AG20443 (cell line): ENCODE measurements at places on chromosomes 3 and 15.
A peak's percentile ranks its signal among the peaks of the same experiment; 100 is the strongest.

- DNase-seq = no peak
Measured at GRCh38 chr15:61196711-61197586, 32.2 kb downstream of the RORA start.

- DNase-seq = no peak
Measured at GRCh38 chr15:43190178-43190577, 5.0 kb downstream of the CCNDBP1 start.

GRCh38 chr3:118447339-118447738, 587.3 kb downstream of the IGSF11 start:
- no peak for DNase-seq

- no peak for DNase-seq
Measured at GRCh38 chr3:64559588-64559987, 128.2 kb downstream of the ADAMTS9 start.

DNA sequence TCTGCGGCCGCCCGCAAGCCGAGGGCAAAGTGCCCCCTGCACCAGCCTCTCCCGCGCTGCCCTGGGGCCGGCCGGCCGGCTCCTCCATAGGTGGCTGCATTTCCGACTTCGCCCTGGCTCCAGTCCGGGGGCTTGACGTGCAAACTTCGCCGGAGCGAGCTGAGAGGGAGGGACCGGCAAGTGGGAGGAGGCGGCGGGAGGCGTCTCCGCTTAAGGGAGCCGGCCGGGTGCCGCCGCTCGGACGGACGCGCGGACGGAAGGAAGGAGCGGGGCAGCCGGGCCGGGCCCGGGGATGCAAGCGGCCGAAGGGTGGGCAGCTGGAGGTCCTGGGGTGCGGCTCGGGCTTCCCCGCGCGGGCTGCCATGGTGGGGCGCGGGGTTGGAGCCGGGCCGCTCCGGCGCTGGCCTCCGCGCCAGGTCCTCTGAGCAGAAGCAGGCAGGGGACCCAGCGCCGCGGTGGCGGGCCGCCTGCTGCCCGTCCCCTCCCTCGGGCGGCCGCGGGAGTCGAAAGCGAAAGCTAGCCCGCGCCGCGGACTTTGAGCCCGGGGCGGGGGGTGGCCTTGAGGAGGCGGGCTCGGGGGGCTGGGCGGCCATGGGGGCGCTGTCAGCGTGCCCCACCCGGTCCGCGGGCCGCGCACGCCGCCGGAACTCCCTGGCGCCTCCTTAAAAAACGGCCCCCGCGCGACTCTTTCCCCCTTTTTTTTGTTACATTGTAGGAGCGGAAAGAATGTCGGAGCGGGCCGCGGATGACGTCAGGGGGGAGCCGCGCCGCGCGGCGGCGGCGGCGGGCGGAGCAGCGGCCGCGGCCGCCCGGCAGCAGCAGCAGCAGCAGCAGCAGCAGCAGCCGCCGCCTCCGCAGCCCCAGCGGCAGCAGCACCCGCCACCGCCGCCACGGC, at the start of gene SCAANT1:
TSS of gene SCAANT1 (minus strand) at position 511 of the 895 bp plus-strand sequence.
- peak; percentile 95 for DNase-seq

GRCh38 chr15:22877117-22877516, 38.7 kb downstream of the NIPA2 start:
- no peak for DNase-seq

- no peak for DNase-seq
Measured at GRCh38 chr3:9721015-9721699, 10.4 kb upstream of the BRPF1 start.

DNA sequence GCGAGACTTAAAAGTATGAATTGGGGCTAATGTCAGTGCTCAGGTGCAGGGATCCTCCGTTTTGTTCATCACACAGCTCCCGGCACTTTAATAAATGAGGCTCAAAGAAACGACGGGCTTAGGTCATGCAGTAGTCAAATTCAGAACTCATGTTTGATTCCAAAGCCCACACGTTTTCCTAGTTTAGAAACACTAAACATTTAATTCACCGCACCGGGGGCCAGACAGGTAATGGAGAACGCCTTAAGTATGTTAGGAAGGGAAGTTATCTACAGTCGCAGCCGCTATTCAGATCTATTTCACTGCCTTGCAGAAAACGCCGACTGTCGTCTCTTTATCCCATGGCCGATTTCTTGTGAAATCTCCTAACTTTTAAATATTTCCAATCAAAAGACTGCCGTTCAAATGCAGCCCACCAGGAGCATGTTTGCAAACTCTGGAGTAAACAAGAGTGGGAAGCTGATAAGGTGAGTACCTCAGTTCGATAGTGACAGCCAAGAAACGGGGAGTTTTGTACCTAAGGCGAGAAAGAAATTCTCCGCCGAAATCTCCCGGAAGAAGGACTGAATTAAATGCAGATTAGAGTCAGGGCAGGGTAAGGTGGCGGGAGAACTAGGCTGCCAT, 569 bp downstream of the HIGD2B start:
- DNase-seq = no peak

GRCh38 chr3:30156586-30157498, 449.6 kb upstream of the TGFBR2 start:
- DNase-seq = no peak

DNA sequence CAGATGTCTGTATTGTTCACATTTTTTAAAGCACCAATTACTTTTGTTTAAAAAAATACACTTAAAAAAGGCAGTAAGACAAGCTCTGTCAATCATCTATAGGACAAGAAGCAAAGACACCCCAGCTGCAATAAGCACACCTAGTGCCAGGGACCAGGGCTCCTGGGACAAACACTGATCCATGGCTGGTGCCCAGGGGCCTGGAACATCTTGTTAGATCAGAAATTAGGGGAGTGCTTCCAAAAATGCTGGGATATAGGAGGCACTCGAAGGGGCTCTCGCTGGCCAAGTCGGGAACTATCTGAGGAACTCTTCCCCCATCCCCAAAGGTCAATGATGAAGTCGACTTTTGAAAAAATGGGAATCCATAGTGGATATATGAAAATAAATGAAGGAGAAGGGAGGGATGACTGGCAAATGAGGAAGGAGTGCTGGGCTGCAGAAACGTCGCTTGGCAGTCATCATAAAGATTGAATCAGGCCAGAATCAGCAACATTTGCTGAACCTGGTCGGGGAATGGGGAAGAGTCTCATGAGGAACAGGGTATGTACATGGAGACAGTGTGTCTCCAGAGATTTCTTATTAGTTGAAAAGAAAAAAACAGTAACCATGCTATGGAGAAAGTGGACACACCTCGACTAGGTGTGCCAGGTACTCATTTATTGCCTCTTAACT, 28.5 kb downstream of the TSPAN3 start:
- no peak for DNase-seq

DNA sequence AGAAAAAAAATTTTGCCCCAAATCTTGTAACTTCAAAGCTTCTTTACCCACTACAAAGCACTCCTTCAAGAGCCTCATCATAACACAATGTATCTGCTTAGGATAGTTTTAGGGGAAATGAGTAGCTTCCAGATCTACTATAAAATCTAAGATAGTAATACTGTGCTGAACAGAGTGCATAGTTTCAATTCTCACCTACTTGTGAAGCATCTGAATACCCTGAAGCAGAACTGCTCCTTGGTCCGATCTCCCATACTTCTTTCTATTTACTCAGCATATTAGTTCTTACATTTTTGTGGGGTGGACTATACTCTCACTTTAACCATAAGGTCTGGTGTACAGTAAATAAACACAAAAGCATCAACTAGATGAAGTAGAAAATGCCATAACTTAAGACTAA, 9.6 kb downstream of the TFRC start:
- DNase-seq = no peak

GRCh38 chr3:135050536-135050935, 255.5 kb downstream of the EPHB1 start:
- DNase-seq = no peak

DNA sequence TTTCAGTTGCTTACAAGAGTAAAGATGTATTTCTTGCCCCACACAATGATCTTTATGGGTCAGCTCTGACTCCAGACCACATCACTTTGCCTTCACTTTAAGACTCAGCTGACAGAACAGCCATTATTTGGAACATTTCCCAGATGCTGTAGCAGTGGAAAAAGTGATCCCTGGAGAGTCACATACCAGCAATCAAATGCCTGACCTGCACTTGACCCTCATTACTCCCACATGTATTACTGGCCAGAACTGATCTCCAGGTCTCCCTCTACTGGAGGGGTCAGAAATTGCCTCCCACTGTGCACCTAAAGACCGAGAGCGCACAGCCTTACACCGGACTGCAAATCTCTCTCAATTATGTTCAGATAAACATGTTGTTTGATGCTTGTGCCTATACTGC, 88.6 kb upstream of the ZNF385D start:
- peak; percentile 82 for DNase-seq

- no peak for DNase-seq
Measured at GRCh38 chr15:90402767-90403166, 14.7 kb downstream of the IQGAP1 start.

DNA sequence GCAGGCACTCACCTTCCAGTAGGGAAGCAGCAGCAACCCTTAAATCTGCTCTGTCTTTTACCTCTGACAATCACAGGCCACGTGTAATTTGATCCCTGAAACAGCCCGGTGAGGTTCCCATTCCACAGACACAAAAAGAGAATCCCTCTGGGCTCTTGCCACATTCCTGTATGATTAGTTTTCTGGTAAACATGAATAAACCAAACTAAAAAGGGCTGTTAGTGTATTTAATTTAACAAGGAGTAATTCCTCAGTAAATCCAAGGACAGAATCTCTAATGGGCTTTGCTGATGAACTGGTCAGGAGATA, 186.9 kb downstream of the FAM43A start:
- no peak for DNase-seq

DNA sequence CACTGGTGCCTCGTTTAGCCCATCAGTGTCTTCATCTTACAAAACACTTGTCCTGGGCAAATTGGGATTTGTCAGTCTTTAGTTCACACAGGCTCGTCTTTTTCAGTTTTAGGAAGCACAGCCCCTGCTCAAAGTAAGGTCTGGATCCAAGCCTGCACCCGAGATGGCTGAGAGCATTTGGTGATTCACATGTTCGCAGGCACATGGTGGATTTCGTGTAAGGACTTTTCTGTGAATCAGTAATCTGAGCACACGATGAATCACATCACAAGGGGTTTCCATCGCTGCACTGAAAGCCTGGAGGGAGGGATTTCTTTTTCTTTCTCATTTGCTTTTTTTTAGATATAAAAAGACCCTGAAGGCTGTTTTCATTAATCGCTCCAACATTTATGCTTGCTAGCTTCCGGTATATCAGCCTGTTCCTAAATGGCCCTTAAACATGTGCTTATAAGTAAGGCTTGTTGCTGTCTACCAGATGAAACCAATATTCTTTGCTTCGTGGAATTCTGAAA, 435.6 kb upstream of the ATP10A start:
- no peak for DNase-seq

DNA sequence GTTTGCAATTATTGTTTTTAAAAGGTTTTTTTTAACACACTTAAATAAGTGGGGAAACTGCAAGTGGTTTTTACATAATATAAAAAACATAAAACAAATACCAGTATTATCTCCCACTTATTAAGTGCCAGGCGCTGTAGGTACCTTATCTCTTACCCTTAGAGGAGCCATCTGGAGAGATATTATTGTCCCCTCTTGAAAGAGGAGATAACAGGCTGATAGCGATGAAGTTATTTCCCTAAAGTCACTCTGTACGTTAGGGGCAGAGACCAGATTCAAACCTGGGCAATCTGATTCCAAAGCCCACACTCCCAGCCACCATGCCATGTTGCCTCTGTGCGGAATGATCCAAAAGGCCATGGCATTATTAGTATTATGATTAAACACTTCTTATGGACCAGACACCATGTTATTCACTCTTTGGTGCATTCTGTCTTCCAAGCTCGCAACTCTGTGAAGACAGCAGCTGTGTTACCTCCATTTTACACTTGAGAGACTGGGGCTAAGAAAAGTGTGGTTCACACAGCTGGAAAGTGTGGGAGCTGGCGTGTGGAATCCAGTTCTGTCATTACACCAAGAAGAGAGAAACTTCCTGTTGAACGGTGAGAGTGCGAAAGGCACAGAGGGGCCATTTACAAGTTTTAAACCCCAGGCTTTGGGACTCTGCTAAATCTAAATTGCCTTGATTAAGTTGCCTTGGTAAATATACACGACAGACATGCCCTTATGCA, 79.9 kb upstream of the MITF start:
- no peak for DNase-seq

- DNase-seq = peak; percentile 79
Measured at GRCh38 chr3:119643528-119643927, 16.9 kb downstream of the POPDC2 start.

DNA sequence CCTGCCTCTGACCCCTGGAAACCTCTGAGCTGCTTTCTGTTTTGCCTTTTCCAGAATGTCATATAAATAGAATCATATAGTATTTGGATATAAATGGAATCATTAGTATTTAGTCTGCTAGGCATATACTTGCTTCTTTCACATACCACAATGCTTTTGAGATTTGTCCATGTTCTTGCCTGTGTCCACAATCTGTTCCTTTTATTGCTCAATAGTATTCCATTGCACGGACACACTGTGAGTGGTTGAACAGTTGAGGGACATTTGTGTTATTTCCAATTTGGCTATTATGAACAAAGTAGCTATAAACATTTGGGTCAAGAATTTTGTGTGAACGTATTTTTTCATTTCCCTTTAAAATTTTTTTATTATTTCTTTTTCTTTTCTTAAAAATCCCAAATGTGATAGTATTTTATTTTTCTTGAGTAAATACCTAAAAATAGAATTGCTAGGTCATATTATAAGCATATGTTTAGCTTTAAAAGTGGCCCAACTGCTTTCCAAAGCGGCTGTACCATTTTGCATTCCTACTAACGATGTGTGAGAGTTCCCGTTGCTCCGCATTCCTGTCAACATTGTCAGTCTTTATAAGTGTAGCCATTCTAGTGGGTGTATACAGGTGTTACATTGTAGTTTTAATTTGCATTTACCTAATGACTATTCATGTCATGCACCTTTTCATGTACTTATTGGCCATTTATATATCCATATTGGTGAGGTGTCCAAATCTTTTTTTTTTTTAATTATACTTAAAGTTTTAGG, 26.5 kb downstream of the WDR53 start:
- no peak for DNase-seq

DNA sequence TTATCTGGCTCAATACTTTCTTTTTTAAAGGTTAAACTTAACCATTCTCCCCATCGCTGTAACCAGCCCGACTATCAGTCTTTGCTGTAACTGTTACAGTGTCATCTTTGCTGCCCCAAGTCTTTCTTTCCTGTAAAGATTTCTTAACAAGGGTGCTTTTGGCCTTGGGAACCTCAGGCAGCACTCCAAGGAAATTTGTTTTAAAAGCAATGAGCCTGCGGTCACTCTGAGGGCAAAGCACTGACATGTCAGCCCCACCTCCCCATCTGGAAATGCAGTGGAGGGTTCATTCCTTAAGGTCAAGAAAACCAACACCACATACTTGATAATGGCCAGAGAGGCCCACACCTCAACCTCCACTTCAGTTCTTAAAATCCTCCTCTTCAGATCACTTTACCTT, 3.2 kb downstream of the TRANK1 start:
- DNase-seq = no peak

- DNase-seq = no peak
Measured at GRCh38 chr15:41703120-41703519, 42.9 kb downstream of the MGA start.
